CD4-positive, alpha-beta memory T cell (primary cell): ENCODE measurements at places on chromosomes 7 and 10. TPM values are rescaled to one million over a fixed set of nuclear protein-coding genes. Genes with fewer than 3 reads are reported as not detected.

RNLS gene
- total RNA-seq: 1.7 TPM

AKR1C8 gene
- 8.5 TPM for total RNA-seq

NPY4R2 gene
- total RNA-seq: not detected

DNA sequence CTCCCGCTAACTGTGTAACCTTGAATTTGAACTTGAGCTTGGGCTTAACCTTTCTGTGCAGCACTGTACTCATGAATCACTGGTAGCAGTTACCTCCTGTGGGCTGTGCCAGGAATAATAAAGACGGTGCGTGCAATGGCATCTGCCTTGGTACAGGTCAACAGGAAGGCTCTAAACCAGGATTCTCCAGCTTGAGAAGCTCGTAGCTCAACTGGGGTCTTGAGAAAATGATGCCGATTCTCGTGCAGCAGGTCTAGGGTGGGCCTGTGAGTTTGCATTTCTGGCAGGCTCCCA is 112.5 kb upstream of the ANLN start:
- DNase-seq: no peak
- no peaks in the 10 kb centered on the region for H3K36me3 ChIP-seq

ACTR3C gene
- 13.0 TPM for total RNA-seq
